ENCODE measurements at places on chromosomes 7 and 10.

DNA sequence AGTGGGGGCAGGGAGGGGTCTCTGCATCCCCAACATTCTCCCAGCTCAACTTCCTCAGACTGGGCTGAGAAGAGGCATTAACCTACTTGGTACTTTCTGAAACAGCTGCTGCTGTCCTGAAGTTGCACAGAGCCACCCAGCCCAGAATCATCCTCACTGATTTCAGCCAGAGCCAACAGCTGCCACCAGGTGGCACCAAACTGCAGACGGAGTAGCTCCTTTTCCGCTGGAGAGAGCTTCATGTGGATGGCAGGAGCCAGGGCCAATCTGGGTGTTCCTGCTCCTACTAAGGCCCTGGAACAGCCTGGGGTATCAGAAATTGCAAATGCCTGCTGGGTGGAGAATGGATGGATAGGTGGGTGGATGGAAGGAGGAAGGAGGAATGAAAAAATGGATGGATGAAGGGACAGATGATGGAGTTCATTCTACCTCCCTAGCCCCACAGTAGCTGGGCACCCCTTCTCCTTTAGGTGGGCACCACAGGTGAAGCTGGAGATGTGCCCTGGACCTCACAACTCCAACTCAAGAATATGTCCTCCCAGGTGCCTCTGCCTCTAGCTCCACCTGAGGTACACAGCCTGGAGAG, 11.8 kb upstream of the DRGX start:
- DNase-seq: peak; percentile 70

GRCh38 chr7:84249656-84250055, 55.1 kb upstream of the SEMA3A start:
- DNase-seq: no peak

- no peak for DNase-seq
Observed at GRCh38 chr7:151491859-151492258, 27.8 kb downstream of the RHEB start.

DNA sequence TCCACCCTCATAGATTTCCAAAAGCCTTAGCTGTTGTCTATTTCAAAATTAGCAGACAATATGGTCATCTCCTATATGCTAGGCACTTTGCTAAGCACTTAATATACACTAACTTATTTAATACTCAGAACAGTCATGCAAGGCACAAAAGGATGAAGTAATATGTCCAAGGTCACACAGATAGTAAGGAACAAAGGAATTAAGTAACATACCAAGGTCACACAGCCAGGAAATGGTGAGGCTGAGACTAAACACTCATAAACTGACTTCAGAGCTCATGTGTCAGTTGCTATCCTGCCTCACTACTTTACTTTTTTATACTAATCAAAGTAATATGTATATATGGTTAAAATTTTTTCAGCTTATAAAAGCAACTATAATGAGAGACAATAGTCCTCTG, 23.6 kb upstream of the HIBADH start:
- DNase-seq: no peak

GRCh38 chr10:47058032-47058702, 146.9 kb downstream of the PTPN20 start:
- no peak for DNase-seq

- DNase-seq: no peak
Observed at GRCh38 chr10:67200913-67201564, 275.2 kb downstream of the LRRTM3 start.

DNA sequence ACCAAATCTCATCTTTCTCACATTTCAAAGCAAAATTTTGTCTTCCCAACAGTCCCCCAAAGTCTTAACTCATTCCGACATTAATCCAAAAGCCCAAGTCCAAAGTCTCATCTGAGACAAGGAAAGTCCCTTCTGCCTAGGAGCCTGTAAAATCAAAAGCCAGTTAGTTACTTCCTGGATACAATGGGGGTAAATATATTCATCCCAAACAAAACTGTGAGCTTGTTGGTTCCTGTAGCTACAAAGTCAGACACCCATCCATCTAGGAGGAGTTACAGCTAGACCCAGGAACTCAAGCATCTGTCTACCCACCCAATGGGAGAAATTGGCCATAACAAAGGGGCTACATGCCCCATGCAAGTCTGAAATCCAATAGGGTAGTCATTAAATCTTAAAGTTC, 51.9 kb downstream of the MTURN start:
- DNase-seq: no peak

GRCh38 chr7:2049111-2049781, 183.5 kb downstream of the MAD1L1 start:
- DNase-seq: no peak

DNA sequence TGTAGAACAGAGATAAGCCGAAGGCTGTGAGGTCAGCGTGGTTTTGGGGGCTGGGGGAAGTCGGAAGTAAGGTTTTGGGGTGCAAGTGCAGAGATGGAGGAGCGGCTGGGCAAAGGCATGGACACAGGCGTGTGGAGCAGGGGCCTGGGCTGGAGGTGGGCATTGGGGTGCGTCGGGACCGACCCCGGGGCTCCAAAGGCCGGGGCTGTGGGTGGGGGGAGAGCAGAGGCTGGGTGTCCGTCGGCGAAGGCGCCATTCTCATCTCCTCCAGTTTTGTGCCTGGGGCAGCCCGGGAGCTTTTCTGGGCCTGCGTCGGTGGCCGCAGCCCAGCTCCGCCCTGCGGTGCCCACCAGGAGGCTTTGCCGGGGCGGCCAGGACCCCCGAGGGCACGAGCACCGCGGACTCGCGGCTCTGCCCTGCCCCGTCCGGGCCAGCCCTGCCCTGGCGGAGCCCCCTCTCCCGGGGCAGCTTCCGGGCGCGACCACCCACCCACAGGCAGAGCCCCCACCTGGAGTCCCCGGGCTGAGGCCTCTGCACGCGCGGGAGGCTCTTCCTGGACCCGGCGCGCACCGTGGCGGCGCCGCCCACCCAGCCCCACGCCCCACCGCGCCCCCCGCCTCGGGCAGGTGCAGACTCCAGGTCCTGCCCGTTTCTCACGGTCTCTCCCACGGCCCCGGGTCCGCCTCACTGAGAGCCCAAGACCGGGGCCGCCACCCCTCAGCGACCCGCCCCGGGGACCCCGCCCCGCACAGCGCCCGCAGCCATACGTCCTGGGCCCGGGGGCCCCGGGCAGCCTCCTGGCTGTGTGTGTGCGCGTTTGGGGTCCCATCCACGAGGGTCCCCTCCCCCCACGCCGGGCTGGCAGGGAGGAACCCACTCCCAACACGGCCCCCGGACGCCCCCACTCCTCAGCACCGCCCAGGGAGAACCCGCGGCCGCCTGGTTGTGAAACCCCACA, 7.7 kb upstream of the SCART1 start:
- no peak for DNase-seq

- no peak for DNase-seq
Observed at GRCh38 chr10:4316161-4316810, 509.7 kb upstream of the AKR1E2 start.

GRCh38 chr10:93495654-93496321, 624 bp upstream of the CEP55 start:
- DNase-seq: no peak

GRCh38 chr7:149161241-149161848, 14.1 kb downstream of the ZNF398 start:
- DNase-seq: no peak

DNA sequence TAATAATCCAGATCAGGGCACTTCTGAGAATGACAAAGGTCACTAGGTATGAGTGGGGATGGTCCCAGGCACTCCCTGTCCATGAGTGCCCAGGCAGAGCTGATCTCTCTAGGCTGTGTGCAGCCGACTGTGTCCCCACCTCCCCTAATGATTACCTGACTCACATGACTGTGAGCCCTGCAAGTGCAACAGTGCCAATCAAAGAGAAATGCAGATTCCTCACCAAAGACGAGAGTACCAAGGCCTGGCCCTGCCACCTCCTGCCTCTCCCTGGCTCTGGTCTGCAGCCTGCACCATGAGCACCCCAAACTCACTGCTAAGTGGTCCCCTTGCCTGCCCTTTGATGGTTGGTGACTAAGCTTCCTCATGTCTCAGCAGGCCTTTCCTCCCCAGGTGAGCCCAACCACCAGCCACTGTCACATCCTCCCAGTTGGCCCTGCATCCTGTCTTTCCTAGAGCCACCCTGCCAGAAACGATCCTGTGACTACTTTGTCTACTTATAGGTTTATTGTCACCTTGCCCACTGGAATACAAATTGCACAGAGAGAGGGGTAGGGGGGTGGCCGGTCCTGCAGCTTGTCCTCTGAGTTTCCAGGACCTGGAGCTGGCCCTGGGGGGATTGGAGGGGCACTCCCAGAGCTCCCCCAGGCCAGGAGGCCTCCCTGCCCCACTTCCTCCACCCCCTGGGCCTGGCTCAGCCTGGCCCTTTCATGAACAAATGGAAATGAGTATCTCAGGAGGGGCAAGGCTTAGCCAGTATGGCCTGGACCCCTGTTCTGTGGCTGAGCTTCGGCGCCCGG, 22.4 kb upstream of the GDF10 start:
- DNase-seq: no peak

DNA sequence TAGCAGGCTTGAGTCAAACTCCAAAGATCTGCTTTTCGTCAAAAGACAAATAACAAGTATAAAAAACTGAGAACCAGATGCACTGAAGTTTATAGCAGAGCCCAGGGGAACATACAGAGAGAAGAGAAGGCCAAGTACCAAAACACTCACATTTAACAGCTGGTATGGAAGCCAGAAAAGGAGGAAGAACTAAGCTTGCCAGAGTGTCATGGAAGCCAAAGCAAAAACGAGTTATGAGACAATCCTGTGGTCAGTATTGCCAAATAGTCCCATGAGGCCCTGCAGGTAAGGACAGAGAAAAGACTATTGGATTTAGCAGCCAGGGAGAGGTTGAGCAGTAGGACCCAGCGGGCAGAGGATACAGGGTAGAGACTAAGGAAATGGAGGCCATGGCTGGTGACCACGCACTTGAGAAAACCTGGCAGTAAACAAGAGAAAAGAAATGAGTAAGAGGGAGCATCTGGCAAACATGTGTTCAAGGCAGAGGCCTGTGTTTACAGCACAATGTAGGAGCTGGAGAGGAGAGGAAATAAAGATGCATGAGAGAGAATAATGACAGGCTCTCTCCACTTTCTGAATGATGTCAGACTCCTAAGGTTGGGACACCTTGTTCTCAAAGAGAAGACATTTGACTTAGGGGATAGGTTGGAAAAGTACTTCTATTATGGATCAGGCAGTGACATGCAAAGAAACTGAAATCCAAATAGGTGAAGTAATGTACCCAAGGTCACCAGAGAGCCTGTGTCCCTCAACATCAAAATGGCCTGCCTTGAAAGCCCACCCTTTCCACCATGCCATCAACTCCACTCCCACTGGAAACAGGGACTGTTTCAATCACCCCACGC, 9.1 kb downstream of the CREB3L2 start:
- no peak for DNase-seq

DNA sequence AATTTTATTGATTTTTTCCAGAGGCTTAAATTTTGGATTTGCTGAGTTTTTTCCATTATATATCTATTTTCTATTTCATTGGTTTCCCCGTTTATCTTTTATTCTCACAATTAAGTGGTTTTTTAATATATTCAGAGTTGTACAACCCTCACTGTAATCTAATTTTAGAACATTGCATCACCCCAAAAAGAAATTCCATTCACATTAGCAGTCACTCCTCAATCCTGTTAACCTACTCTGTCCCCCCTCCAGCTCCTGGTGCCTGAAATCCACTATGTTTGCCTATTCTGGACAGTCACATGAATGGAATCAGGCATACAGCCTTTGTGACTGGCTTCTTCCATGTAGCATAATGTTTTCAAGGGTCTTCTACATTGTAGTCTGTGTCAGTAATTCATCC, 55.8 kb upstream of the ITGA8 start:
- DNase-seq: no peak

DNA sequence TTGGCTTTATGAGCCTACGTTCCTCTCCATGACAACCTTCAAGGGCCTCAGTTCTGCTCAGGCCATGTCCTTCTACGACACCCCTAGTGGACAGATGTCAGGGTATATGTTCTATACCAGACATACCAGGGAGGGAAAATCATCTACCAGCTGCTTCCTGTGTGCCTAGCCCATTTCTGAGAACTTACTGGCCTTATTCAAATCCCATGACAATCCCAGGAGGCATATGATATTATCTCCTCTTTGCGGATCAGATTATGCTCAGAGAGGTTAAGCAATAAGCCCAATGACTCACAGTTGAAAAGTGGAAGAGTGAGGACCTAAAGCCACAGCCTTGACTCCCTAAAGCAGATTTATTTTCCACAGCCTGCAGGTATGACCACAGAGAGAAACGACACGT, 139.3 kb downstream of the GLI3 start:
- no peak for DNase-seq

GRCh38 chr10:846126-846685, 85.3 kb downstream of the LARP4B start:
- DNase-seq: no peak

GRCh38 chr7:155263581-155264143, 34.0 kb upstream of the INSIG1 start:
- DNase-seq: no peak

DNA sequence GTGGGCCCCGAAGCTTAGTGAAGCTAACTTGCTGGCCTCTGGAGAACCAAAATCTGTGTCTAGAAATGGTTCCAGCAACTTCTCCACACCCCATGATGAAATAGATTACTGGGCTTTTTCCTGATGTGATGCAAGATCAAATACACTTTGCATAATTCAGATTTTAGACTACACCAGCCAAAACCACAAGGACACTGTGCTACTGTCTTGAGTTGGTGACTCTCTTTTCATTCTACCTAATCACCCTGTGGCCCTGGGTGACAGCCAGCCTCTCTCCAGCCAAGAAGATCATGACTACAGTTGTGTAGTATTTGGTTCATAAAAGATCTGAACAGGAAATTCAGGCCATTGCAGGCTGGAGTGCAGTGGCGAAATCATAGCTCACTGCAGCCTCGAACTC, 22.2 kb downstream of the AZGP1 start:
- no peak for DNase-seq
